ENCODE measurements at places on chromosomes 16 and 17.

GRCh38 chr16:58019866-58020538 lies 5.6 kb upstream of the MMP15 start:
- DNase-seq = no peak

DNA sequence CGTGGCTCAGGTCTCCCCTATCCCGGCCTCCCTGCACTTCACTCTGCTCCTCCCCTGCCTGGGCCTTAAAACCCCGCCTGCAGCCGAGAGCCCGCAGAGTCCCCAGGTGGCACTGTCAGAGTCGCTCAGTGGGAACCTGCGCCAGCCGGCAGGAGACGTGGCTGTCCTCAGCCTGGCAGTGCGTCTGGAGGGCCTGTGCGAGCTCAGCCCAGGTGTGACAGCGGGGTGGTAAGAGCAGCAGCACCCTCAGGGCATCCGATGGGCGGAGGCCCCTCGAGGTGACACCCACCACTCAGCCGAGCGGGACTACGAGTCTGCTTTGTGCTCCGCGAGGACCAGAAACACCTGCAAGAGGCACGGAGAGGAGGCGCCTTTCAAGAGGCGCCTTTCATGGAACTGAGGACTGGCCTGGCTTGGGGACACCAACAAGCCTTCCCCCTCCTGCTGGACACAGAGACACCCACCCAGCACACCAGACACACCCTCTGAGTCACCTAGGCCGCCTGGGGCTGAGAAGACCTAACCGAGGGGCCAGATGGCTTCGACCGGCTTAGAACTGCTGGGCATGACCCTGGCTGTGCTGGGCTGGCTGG lies at the start of gene CLDN9:
TSS of gene CLDN9 (plus strand) at position 96 of the 593 bp plus-strand sequence. CDS start at position 536, 440 bp downstream.
- DNase-seq = no peak

- DNase-seq = no peak
These were observed 80.6 kb downstream of the TUBD1 start for GRCh38 chr17:59812139-59812538.

DNA sequence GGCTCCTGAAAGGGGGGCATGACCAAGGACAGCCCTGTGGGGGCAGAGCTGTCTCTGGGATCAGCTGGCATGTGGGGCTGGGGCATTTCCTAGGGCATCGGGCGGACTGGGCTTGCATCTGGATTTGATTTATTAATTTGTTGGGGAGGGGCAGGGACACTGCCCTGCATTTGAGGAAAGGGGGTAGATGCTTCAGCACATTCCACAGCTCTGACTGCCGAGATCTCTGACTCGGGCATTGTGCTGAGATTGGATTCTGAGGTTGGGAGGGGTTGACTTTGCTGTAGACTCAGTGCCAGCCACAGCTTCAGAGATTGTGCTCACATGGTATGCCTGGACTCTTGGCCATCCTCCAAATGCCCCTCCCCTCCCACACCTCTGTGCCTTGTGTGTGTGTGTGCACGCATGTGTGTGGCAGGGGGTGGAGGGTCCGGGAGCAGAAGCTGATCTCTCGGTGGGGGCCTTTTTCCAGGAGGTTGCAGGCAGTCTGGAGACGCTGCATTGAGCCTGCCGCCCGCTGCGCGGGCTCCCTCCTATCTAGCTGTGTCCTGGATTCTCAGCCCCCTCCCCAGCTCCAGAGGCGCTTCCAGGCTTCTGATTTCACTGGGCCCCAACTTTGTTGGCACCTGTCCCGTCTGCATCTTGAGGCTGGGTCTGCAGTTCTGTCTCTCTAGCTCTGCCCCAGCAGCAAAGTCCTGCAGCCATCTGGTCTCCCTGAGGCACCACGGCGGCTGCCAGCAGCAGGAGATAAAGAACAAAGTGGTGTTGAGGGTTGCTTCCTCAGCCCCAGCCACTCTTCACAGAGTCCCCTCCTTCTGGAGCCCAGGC lies 14.9 kb downstream of the IGFBP4 start:
- peak; percentile 55 for DNase-seq

GRCh38 chr17:69402052-69402451 lies 12.4 kb upstream of the MAP2K6 start:
- no peak for DNase-seq

Data from NCI-H82 (cell line).